ENCODE measurements at places on chromosomes 11 and 22.

DNA sequence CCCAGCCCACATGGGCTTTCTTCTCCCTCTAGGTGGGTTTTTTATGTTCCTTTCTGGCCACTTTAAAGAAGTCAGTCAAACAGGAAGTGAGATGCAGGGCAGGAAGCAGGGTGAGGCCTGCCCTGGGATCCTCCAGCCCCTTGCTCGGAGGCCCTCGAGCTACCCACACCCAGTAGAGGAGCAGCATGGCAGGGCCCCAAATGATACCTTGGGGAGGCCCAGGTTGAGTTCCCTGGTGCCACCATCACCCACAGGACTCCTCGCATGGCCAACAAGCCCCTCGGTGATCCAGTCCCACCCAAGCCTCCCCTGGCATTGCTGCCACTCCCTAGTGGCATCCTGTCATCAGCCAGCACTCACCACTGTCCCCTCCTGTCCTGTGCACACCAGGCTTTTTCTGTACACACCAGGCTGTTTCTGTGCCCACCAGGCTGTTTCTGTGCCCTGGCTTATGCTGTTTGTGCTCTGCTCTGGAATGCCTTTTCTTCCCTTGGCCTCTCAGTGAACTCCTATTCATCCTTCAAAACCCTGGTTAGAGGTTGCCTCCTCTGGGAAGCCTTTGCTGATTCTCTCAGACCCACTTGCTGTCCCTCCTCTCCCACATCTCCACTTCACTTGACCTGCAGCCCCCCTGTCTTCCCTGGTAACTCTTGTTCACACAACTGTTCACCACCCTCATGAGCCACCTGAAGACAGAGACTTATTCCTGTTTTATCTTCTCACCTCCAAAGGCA lies 3.1 kb upstream of the PTGDR2 start:
- DNase-seq, result no peak

GRCh38 chr11:12218909-12219308 lies 108.5 kb downstream of the MICAL2 start:
- no peak for DNase-seq

DNA sequence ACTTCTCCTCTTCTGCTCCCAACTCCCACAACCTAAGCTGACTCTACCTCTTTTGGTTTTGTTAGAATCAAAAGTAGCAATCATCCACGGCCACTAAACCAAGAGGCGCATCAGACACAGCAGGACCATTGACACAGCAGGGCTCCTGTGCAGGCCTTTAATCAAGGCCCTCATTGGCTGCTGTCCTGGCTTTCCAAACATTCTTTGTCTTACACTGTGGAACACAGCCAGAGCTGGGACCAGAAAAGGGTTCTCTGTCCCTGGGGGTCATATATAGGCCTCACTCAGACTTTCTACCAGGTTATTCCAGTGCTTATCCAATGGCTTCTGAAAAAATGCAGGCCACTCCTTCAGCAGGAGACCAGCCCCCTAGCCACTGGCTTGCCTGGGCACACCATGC lies 212.7 kb upstream of the NTM start:
- no peak for DNase-seq

- no peak for DNase-seq
Measured at GRCh38 chr11:15941206-15941770, 415.1 kb downstream of the SOX6 start.

DNA sequence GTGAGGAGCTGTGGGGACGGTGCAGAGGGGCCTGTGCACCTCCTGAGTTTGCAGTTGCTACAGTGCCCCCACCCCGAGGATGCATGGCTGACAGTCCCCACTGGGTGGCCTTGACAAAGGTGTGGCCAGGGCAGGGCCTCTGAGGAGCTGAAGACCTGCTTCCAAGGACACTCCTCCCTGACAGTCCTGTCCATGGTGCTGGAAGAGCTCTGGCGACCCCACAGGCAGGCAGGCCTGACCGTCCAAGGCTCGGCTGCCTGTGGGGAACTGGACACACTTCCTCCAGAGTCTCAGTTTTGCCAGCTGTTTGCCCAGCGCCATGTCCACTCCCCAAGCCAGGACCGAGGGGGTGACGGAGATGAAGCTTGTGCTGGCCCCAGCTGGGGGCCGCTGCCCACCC lies 32.7 kb downstream of the BRSK2 start:
- no peak for DNase-seq

DNA sequence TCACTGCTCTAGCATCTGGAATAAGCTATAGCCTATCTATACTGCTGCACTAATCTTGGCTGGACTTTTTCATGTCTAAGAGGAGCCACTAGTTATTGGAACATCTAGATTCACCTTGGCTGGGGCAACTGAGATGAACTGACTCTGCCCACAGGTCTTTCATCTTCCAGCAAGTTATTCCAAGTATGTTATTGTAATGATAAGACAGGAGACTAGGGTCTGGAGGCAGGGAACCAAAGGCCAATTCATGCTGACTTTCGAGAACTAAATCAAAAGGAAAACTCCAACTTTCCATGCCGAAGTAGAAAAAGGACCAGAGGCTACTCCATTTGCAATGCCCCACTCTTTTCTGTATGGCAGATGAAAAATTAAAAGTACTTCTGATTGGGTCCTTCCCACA lies 1243.0 kb upstream of the RAG2 start:
- DNase-seq, result no peak

DNA sequence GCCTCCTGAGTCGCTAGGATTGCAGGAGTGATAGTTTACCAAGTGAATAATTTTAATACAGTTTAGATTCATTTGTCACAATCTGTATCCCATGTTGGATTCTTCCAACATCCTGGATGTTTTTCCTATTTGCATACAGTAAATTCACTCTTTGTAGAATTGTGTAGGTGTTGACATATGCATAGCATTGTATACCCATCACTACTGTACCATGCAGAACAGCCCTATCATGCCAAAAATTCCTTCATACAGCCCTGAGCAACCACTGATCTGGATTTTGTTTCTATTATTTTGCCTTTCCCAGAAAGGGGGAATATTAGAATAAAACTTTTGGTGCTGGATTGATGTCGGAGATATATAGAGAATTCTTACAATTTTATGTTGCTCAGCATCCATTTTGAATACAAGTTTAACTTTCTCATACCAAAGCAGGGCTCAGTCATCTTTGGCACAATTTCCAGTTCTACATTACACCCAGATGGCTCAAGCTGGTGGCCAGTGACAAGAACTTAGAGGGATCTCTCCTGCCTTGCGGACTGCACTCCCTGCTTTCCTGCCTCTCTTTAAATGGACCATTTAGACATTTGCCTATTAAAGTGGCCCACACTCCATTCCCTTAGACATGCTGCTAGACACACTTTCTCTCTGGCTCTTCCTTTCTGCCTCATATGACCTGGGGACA lies 45.4 kb upstream of the CFAP300 start:
- no peak for DNase-seq

GRCh38 chr11:61110255-61111049 lies 8.2 kb downstream of the CD5 start:
- no peak for DNase-seq

DNA sequence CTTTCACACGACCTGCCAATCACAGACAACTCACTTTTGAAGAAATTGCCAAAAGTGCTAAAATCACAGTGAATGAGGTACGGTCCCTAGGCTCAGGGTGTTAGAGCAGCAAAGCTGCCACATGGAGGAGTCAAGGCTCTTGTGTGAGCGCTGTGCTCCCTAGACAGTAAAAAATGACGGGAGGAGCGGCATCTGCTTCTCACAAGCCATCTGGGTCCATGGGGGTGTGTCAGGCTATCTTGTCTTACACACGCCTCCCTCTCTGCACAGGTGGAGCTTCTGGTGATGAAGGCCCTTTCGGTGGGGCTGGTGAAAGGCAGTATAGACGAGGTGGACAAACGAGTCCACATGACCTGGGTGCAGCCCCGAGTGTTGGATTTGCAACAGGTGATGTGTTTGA lies 14.8 kb downstream of the PSMD13 start:
- no peak for DNase-seq

Measured in activated T-helper 1 cell treated with anti-CD3 and anti-CD28 coated beads, Interleukin-2, amount 50 U/mL, for 16 hours (primary cell).